ENCODE measurements at places on chromosomes 2 and 18.

DNA sequence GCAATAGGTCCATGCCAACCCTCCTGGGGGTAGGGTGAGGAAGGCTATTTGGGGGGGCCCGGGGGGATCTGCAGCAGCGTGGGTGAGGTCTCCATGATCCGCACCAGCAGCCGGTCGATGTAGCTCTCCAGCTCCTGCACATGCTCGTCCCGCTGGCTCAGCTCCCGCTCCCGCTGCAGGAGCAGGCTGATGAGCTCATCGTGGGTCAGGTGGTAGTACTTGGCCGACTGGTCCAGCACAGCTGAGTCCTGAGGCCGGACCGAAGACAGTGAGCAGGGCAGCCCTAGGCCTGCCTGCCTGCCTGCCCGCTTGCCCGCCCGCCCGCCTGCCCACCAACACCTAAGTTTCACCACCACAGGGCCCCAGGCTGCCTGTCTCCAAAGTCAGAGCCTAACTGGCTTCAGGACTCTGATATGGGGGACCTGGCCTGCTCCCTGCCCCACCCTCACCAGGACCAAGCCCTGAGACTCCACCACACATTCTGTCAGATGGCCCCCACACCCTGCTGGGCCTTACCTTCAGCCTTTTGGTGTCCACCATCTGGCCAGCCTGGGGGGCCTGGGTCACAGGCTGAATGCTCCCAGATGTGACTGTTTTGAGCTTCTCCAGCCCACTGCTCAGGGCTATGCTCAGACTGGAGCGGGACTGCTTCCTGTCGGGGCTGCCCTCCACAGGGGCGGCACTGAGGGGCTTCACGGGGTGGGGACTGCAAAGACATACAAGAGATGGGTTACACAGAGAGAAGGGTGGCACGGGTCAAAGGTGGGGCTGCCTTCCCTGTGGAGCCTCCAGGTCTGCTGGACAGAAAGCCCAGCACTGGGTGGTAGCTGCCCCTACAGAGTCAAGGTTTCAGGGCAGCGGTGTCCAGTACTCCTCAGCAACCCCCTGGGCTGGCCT is 4.2 kb upstream of the SFXN5 start:
- DNase-seq: no peak

DNA sequence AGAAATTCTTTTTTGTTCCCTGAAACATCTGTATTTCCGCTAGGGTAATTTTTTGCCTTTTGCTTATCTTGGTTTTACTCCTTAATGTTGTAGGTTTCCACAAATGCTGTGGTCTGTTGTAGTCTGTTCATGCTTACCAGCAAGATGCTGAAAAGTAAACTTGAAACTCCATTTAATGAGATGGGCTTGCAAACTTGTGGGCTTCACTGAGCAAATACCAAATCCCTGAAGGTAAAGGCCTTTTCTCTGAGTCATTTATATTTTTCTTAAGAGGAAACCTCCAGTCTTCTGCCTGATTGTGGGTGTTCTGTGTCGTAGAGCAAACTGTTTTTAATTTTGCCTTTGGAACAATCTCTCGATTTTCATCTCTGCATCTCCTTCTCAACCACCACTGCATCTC is 9.3 kb downstream of the SP140 start:
- no peak for DNase-seq

- DNase-seq: no peak
Observed at GRCh38 chr2:238551091-238551490, 124.4 kb downstream of the ASB1 start.

DNA sequence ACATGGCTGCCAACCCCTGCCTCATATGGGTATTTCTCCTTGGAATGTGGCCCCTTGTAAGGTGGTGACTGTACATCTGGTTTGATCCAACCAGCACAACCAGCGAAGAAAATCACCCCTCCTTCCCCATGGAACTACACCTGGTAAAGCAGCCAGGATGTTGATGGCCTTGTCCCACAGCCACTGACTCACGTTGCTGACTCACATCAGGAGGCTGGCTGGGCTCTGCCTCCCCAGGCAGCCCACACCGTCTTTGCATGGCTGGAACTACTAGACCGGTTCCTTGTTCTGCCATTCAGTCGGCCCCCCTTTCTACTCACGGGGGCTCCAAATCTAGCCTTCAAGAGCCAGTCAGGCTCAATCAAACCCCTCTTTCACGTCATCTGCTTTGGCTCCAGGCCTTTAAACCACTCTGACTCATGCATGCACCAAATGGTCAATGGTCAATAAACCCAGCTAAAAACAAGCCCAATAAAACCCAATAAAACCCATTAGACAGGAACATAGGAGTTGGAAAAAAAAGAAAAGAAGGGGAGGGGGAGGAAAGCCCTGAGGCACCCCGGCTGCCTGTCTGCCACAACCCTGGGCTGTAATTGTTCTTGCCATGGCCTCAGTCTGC is 114.8 kb downstream of the PLB1 start:
- DNase-seq: no peak

GRCh38 chr2:179966778-179967394 is 40.2 kb downstream of the CWC22 start:
- no peak for DNase-seq

DNA sequence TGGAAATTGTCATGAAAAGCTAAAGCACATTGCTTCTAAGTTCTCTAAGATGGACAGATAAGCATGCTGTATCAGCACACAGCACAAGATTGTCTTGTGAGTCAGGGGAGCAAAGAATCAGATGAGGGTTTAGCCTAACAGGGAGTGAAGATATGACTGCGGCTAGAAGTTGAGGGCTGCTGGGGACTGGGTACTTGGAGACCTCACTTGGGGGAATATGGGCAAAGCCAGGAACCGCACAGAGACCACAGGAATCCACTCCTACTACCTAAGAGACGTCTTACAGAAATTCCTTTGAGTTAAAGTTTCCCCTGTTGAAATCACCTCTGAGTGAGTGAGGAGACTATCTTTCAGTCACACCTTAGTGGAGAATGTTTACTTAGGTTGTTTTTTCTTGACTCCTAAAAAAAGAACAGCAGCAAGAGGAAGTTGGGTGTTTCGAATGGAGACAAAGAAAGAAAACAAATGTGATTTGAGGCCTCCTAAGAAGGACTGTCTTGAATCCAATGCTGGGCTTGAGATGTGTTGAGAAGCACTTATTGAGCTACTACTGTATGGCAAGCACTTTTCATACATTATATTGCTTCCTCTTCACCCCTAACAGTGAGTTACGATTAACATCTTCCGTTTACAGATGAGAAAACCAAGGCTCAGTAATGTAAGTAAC is 100.7 kb downstream of the ANKRD44 start:
- DNase-seq: no peak

GRCh38 chr2:15737314-15738224 is 145.9 kb downstream of the DDX1 start:
- DNase-seq: no peak

DNA sequence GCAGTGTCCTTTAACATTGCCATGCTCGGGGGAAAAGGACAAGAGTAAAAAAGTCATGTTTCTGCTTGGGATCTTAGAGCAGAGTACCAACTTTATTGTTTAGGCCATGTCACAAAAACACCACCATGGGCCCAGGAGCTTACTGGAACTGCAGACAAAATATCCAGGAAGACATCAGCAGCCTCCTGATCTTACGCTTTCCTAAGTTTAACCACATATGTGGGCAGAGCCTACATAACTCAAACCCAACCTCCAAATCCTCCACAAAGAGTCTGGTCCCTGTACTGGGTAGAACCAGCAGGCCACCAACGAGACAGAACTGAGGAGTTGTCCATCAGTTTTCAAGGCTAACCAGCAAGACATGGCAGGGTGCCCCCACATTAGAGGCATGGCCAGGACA is 10.3 kb downstream of the GALNT14 start:
- no peak for DNase-seq

DNA sequence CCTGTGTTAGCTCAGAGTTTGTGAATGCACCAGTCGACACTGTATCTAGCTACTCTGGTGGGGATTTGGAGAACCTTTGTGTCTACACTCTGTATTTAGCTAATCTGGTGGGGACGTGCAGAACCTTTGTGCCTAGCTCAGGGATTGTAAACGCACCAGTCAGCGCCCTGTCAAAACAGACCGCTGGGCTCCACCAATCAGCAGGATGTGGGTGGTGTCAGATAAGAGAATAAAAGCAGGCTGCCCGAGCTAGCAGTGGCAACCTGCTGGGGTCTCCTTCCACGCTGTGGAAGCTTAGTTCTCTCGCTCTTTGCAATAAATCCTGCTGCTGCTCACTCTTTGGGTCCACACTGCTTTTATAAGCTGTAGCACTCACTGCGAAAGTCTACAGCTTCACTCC is 324.2 kb downstream of the RAD51AP2 start:
- no peak for DNase-seq

GRCh38 chr2:126795656-126796055 is 103.0 kb upstream of the TEX51 start:
- DNase-seq: no peak

GRCh38 chr2:239787538-239788050 is 237.5 kb downstream of the NDUFA10 start:
- no peak for DNase-seq

DNA sequence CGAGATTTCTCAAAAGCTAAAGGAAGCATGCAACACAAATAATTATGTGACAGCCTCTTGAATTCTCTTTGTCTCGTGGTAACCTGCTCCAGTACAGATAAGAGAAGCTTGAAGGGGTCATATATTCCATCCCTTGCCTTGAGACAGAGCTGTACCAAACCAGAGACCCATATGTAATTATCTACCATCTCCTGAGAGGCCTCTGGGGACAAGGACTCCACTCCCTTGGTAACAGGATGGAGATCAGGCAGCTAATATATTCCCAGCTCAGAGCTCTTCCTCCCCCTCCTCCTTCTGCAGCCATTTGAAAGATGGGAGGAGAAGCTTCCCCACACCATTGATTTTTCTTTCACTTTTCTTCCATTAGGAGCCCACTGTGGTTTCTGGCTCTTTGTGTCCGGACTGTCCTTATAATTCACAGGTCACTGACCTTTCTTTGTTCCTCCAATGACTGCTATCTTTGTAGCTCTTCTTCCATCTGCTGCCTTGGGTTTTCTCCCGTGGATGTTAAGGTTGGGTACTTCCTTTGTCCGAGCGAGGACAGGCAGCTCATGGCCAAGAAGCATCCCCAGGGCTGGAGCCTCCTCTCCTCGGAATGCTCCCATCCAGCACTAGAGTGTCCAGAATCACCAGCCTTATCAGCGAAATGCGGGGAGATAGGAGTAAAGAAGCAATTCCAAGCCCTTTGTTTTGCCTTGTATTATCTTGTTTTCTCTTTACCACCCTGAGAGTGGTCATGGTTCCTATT is 72.6 kb upstream of the STPG4 start:
- no peak for DNase-seq

- no peak for DNase-seq
Observed at GRCh38 chr2:73283545-73284295, 558 bp downstream of the FBXO41 start.

DNA sequence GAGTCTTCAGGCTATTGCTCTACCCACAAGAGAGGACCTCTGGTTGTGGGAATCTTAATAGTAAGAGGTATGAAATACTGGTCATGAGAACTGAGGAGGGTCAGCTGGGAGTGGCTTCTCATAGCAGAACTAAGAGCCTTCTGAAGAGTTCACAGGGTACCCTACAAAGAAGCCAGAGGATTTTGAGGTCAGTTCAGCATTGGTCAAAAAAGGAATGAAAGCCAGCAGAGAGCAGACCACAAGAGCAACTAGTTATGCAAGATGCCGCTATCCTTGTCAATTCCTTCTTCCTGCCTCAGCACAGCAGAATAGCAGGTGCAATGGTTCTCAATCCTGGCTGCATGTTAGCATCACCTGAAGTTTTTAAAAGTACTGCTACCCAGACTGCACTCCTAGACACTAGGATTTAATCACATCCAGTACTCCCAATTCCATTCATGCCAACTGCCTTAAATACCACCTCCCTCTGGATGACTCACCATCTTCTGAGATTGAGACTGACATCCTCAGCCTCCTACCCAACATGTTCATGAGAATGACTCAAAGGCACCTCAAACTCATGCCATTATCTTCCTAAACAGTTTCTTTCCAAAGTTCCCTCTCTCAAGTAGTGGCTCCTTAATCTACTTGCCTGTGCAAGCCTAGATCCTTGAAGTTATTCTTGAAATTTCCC is 81.0 kb upstream of the RBMS1 start:
- no peak for DNase-seq

- DNase-seq: no peak
Observed at GRCh38 chr2:40118622-40119021, 333.3 kb downstream of the SLC8A1 start.

DNA sequence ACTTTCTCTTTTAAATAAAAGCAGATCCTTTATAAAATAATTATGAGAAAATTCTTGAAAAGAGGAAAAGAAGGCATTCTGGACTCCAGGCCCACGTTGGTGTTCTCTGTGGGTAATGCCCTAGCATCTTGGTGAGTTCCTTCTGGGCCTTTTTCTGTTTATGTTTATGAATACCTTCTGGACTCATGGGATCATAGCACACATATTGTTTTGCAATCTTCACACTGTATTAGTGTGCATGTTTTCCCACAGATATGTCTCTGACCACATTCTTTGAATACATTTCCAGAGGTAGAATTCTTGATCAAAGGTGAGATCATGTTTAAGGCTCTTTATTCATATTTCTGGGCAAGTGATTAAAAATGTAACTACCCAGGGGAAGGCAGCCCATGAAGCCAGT is 15.9 kb downstream of the GLI2 start:
- no peak for DNase-seq

GRCh38 chr2:164797627-164798026 is 44.0 kb downstream of the COBLL1 start:
- DNase-seq: no peak

DNA sequence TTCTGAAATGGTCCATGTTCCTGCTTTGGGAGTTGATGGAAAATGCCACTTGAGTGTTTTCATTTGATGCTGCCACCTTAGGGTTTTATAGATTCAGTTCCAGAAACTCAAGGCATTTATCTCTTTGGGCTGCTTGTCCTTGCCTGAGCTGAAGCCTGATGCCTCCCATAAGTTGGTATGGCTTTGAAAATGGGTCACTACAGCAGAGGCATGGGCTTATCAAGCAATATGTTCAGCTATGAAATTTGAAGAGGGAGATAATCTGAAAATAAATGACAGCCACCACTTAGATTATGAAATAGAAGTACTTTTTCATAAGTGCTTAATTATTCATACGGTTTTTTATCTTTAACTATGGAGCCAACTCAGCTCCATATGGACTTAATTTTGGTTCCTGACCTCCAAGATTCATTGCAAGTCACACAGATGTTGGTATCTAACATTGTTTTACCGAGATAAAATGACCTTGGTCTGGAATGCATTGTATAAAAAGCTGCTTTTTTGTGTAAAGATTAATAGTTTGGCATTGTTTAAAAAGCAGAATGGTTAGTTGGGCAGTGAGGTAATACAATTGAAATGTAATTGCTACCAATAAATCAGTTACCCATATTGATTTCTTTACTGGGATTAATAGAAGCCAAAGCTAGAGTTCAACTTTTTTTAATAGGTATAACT is 4.5 kb downstream of the SLC14A1 start:
- DNase-seq: no peak

DNA sequence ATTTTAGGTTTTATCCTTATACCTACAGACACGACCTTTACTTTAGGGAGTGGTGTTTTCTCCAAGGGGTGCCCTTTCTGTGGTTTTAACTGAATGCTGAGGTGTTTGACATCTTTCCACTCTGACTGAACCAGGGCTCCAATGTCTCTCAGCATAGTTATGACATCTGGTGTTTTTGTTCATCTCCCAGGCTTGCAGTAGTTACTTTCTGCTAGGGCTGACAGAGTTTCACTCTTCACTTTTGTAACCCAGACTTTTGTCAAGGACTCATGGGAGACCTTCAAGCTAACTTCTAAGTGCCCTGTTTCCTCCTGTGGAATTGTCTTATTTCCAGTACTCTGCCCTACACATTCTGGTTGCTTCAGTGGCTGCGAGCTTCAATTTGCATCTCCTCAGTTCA is 103.1 kb downstream of the CCDC85A start:
- no peak for DNase-seq

Data from esophagus squamous epithelium (tissue), 5 donors.